ENCODE measurements at places on chromosomes 2 and 18.

DNA sequence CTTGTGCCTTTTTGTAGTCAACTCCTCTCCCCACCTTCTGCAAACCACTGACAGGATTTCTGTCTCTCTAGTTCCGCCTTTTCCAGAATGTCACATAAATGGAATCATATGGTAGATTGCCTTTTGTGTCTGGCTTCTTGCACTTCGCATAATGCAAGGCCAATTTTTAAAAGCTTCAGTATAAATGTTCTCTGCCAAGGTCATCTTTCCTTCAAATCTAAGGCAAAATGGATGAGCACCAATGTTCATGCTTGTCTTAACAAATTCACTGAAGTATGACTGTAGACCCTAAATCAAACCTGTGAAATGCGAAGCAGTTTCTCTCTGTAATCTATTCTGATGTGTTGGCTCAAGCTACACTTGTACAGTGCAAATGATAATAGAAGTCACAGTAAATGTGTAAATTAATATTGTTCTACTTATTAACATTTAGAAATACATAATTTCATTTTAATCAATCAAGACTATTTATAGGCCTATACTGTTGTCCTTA, 92.8 kb upstream of the GLS start:
- DNase-seq = no peak

- DNase-seq = no peak
These were observed 92.1 kb upstream of the EFEMP1 start for GRCh38 chr2:56015711-56016115.

DNA sequence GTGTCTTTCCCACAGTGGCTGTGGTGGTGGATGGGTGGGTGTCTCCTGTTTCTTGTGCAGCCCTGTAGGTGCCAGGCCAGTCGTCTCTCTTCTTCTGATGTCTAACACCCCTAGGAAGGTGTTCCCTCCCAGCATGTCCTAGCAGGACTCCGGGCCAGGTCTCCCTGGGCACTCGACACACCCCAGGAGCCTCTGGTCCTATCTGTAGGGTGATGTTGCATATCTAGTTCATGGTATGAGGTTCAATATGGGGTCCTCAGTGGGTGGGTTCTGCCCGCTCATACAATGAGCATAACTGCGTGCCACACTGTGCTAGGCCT, 14.4 kb downstream of the NGEF start:
- DNase-seq = no peak

DNA sequence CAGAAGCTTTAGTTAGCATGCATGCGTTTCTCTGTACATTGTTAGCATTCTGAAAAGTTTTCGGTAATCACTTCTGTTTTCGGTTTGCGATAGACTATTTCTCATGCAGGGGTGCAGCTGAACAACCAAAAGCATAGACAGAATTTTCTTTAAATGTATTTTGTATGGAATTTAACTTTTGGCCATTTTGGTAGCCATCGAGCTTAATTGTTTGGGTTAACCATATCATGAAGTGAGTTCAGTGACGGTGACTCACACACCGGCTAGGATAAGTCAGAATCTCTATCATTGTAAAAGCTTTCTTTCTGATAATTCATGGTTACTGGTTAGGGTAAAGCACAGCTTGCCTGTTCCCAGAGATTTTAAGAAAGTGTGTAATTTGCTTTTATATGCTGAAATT, 107.2 kb downstream of the CD226 start:
- DNase-seq = no peak

DNA sequence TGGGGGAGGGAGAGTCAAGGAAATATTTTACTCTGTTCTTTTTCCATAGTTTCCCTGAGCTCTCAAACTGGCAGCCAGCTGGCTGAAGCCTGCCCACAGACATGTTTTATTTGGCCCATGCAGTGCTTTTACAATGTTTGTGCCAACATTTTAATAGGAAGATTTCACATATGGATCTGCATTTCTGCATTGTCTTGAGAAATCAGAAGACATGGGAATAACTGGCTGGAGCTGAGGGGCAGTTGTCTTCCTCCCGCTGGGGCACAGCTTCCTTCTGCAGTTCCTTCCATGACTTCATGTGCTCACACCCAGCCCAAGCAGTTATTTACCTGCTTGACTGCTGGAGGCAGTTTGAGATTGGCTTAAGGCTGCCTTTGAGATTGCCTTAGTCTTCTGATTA, 74.4 kb downstream of the PLCL1 start:
- DNase-seq = no peak

DNA sequence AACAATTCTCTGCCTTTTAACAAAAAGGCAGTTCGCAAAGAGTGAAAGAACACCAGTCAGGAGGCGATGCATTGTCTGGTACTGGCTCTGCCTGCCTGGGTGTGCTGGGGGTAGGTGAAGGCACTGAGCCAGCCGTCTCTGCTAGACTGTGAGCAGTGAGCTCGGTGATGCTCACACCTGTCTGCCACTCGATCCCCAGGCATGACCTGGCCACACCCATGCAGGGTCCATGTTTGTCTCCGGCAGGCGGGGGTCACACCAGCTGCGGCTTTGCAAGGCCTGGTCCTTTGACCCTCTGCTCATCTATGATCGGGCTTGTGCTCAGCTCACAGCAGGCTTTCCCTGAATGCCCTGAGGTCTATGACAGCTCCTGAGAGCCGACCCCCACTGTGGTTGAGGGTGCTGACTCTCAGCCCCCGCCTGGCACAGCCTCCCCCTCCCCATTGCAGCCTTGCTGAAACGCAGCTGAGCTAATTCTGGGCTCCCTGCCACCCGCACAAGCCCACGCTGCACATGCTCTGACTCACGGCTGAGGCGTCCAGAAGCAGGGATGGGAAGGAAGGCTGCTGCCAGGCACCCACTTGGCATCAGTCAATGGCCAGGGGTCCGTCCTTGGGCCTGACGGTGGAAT, 23.7 kb downstream of the CRACDL start:
- no peak for DNase-seq

GRCh38 chr2:60560734-60561644, 7.5 kb upstream of the BCL11A start:
- no peak for DNase-seq

DNA sequence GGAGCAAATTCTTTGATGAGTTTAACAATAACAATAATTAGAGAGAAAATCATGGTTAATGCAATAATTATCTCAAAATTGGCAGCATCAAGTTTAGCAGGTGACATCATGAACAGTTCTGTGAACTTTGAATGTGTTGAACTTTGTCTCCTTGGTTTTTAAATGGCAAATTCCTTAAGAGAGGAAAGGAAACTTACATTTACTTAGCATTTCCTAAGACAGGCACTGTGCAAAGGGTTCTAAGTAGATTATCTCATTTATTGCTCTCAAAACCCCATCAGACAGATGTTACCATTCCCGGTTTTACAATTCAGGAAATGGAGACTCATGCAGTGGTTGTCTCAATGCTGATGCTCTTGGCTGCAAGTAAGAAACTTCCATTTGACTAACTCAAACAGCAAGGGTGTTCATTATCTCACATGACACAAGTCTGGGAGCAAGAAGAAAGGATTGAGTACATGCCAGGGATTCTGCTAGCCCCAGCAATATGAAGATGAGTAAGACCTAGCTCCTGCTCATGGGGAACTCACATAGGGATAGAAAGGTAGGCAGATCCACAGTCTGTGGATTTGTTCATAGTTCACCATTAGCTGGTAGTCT, 81.3 kb upstream of the ITGA6 start:
- DNase-seq = no peak
